Esophagus muscularis mucosa (tissue), 4 donors: ENCODE measurements at places on chromosomes 13 and 19. TPM values are rescaled to one million over a fixed set of nuclear protein-coding genes. Genes with fewer than 3 reads are reported as not detected.

DNA sequence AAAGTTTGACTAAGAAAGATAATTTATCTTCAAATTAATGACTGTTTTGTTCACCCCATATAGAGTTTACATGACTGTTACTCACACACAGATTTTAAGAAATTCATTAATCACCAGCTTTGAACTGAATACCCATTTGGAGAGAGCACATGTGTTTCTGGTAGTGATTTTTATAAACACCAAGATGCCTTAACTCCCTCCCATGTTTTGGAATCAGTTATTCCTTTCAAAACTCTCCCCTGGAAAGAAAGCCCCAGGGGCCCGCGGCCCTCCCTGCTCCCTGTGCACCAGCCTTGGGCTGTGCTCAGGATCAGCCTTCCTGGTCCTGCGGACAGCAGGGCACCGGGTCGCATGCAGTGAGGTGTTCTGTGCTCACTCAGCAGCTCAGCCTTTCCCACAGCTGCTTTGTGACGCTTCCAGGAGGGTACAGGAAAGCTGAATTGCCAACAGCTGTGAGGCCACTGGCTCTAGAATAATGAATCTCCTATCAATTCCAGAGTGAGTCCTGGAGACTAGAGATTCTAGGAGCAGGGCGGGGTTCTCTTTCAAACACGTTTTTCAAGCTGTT lies 483.2 kb downstream of the EFNB2 start:
- DNase-seq: no peak

DNA sequence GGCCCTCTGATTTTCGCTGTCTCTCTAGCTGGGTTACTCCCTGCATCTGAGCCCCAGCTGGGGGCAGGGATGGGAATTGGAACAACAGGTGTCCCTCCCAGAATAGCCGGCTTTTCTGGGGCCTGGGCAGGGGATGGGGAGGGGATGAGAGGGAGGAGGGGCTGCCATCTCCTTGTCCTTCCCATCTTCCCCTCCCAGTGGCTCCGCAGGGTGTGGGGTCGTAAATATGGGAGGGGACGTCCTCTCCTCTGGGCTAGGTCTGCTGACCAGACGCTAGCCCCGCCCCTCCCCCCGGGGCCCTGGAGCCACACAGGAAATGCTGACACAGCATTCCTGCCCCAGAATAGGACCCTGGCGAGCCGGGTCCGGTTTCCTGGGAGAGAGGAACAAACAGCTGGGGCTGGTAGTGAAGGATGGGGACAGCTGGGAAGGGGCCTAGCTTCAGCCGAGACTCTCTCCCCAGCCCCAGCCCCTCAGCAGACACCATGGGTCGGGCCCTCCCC lies 1.1 kb downstream of the RYR1 start:
- no peak for DNase-seq

GRCh38 chr19:55070466-55071128 lies 5.1 kb upstream of the EPS8L1 start:
- DNase-seq: no peak

CYP4F2 gene
- total RNA-seq: not detected

ZGLP1 gene
- 0.58 TPM for total RNA-seq

GRCh38 chr13:25231517-25231916 lies 55.8 kb downstream of the MTMR6 start:
- DNase-seq: no peak

SERP2 gene
- 8.9 TPM for total RNA-seq

DNA sequence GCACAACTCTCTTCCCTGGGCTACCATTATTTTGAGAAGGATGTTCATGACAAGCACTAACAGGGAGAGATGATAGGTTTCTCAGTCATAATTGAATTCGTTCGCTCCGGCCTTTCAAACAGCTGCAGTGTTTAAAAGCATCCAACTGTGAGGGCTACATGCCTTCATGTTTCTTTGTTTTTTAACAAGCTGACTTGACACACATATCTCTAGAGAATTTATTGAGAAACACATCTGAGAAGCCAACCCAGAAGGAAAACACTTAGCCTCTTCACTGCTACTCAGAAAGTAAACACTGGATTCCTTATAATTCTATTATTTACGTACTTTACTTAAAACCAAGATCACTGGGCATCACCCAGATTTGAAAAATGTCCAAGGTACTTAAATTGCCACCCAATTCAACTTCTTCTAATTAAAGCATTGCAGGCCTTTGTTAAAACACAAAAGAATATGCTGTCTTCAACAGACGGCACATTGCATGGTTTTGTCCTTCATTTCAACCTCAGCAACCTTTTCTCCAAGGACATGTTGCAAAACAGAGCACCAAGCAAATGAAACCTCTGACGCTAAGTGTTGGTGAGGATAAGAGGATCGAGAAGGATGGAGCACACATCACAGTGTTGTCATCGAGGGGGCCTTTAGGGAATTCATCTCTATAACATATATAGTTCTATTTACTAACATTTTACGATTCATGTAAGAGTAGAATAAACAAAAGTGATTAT lies 75.8 kb downstream of the TBC1D4 start:
- no peak for DNase-seq

DNA sequence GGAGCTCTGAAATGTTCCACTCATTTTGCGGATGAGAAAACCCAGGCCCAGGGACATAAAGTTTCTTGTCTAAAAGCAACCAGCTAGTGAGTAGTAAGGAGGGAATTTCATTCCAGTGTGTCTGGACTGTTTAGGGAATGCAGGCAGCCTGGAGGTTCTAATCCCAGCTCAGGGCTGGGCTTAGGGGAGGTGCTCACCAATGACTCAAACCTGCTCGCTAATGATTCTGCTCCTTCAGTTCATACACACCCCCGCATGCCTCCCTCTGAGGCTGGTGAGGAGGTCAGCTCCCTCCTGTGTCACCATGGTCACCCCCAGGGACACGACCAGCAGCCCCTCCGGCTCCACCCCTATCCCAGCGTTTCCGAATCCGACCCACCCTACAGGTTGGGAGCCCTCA lies 34.6 kb downstream of the CYP4F2 start:
- DNase-seq: no peak

ZNF792 gene
- total RNA-seq: 4.6 TPM

DNA sequence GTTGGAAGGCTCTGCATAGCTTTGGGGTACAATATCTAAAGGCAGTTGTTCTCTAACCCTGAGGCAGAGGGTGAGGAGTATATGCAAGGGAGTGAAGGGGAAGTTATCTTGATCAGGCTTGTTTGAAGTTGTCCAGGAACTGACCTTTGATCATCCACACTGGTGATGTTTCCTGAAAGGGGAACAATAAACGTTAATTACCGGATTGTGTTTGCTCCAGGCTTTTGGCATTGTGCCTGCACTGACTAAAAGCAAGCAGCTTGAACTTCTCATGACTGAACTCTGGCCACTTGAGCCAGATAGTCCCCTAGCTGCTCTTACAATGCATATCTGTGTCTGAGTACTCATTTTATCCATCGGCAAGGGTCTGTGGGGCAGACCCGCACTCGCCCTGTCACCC lies 27.0 kb upstream of the ZNF726 start:
- no peak for DNase-seq

- DNase-seq: no peak
Observed at GRCh38 chr13:25771202-25771601, 280.6 kb downstream of the SHISA2 start.

CEACAM8 gene
- total RNA-seq: not detected

- no peak for DNase-seq
Observed at GRCh38 chr13:35882722-35883497, 248.3 kb downstream of the DCLK1 start.

DNA sequence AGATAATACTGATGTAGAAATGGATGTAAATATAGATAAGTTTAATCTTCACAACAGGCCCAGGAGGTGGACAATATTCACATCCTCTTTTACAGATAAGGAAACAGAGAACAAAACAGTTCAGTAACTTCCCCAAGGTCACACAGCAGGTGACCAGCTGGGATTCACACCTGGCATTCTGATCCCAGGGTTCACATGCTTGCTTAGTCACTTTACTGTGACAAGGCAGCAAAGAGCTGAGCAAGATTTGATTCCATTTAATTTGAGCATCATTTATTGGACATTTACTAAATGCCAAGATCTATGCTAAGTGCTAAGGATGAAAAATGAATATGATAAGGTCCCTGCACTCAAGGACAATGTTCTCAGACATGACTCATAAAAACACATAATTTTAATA lies 94.1 kb upstream of the STARD13 start:
- DNase-seq: no peak

GRCh38 chr19:47068876-47069406 lies 20.5 kb upstream of the TMEM160 start:
- no peak for DNase-seq

ZNF737 gene
- total RNA-seq: 11.0 TPM

- DNase-seq: no peak
Observed at GRCh38 chr13:26280295-26280694, 26.4 kb downstream of the CDK8 start.

GRCh38 chr19:33724021-33724720 lies 72.5 kb upstream of the KCTD15 start:
- DNase-seq: no peak

GRCh38 chr13:24006520-24007248 lies 109.4 kb upstream of the C1QTNF9B start:
- no peak for DNase-seq

GRCh38 chr13:59490651-59491050 lies 673.1 kb downstream of the DIAPH3 start:
- no peak for DNase-seq

DNA sequence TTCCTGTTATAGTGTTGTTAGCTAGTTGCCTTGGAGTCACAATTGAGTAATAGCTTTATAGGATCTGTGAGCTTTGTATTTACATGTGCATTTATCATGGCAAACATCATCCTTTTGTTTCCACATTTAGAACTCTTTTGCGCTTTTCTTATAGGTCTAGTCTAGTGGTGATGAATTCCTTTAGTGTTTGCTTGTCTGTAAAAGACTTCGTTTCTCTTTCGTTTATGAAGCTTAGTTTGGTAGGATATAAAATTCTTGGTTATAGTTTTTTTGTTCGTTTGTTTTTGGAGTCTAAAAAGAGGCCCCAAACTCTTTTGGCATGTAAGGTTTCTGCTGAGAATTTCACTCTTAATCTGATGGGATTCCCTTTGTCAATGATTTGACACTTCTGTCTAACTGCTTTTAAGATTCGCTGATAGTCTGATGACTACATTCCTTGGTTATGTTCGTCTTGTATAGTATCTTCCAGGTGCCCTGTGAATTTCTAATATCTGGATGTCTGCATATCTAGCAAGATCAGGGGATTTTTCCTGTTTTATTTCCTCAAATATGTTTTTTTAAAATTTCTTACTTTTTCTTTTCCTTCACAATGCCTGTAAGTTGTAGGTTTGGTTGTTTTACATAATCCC lies 20.2 kb downstream of the DNAJC3 start:
- no peak for DNase-seq
